PC-3 (cell line): ENCODE measurements at places on chromosomes 12 and 14.

DNA sequence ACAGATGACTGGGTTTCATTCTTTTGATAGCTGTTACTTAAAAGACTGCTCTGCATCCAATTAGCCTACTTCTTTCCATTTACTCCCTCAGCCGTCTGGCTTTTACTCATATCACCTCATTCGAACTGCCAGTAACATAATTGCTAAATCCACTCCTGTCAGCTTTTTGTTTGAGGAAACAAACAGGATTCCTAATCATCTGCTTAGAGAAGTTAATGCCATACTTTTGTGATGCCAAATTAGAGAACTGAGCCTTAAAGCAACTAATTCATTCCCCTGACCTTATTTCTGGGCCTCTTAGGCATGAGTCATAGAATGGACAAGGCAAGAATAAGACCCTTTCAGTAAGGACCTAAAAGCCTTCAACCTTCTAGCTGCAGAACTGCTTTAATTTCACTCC lies 2.9 kb downstream of the OXA1L start:
- DNase-seq = no peak

- DNase-seq = no peak
Observed at GRCh38 chr12:116385486-116386217, 108.2 kb upstream of the MED13L start.

DNA sequence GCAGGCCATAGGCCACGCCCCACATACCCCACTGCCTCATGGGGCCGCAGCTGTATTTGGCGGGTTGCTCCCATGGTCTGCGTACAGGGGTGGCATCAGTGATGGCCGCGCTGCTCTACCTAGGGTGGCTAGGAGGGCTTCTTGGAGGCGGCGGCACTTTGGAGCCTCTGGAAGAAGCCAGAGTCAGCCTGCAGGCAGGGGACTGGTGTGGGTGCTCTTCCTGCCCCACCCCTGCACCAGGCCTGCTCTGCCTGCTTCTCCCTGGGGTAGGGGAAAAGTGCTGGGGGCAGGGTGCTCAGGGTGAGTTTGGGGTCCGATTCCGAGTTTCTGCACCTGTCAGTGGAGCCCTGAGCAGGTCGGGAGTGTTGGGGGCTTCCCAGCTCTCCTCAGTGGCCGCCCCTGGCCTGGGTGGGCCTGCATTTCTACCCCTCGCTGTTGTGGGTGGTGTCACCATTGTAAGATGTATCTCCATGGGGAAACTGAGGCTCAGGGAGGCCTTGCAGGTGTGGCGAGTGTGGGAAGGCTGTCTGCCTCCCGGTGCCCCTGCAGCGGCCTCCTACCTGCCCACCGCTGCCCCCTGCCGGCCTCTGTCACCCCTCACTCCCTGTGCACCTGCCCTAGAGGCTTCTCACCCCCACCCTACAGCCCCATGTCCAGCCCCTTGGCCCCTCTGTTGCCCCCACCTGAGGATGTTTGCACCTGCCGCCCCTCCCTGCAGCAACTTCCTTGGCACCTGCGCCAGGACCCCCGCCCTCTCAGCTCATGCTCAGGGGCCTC lies 5.5 kb downstream of the CEP170B start:
- DNase-seq = peak; percentile 20

DNA sequence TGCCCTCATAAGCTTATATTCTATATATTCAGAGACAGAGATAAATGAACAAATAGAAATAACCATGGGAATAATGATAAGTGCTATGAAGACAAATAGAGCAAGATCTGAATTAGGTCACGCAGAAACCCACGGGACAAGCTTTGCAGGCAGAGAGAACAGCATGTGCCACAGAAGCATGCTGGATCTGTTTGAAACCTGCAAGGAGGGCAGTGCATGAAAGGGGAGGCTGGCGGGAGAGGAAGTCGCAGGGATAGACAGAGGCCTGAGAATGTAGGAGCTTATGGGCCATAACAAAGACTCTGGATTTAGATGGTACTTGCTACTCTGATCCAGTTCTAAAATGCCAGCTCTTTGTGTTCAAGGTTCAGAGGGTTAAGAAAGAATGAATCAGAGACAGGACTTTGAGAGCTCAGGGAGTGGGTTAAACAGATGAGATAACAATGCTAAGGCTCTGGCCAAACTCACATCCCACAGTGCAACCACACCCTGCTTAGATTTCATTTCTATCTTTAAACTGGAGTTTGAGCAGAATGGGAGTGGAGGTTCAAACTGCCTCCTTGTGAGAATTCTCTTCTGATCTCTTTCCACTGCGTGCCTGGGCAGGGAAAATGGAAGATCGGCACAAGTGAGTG lies 49.2 kb upstream of the PPP1R12A start:
- peak; percentile 70 for DNase-seq

GRCh38 chr12:131592972-131593371 lies 117.9 kb upstream of the SFSWAP start:
- no peak for DNase-seq

GRCh38 chr12:126067626-126068329 lies 1002.5 kb downstream of the AACS start:
- no peak for DNase-seq

DNA sequence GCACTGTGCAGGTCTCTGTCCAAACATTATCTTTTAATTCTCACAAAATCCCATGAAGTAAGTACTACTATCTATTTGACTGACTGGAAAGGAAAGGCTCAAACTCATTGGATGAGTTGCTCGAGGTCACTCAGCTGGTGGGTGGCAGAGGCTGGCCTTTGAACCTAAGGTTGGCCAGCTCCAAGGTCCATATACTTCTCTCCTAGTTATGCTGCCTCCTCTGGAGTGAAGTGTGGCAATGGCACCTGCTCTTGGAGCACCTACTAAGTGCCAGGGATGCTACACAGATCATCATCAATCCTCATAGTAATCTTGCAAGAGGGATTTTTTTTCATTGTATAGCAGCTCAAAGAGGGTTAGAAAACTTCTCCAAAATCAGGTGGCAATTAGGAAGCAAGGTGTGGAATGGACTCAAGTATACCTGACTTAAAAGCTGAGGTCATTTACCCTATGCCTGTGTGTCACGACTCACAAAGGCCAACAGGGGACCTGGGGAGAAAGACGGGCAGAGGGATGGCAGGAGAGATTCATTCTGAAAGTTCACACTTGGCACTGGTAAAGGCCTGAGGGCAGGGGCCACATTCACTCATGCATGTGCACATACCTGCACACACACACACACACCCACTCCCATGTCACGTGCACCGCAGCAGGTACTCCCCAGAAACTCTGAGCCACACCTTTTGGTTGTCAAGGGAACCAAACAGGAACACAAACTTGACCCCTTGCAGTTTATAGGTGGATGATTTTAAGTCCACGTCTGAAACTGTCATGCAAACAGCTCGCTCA lies 146.4 kb downstream of the FOXN3 start:
- no peak for DNase-seq

DNA sequence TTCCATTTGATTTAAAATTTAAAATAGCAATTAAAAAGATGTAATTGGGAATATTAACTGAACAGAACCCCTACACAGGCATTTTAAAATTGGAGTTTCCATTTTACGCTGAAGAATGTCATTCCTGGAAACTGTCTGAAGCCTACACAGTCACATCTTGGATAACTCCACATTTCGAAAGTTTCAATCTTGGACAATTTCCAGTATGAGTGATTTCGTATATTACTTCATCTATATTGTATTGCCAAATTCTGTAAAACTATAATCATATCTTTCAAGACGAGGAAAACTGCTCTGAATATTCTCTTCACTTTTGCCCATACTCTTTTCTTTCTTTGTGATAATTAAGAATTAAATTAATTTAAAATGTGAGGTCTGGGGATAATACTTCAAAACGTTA lies 194.2 kb upstream of the ABCD2 start:
- no peak for DNase-seq

DNA sequence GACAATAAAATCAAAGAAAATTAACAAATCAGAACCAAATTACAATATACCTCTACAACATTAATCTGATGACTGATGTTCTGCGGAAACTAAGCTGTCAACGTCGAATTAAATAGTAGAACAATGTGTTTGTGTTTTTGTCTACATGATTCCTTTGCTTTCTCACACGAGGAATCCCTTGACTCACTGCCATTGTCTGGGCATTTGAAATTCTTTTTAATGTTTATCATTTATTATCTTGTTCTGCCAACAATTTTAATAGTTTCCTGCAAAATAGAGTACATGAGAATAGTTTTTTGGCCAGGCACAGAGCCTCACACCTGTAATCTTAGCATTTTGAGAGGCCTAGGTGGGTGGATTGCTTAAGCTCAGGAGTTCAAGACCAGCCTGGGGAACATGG lies 76.6 kb upstream of the KRAS start:
- DNase-seq = no peak

DNA sequence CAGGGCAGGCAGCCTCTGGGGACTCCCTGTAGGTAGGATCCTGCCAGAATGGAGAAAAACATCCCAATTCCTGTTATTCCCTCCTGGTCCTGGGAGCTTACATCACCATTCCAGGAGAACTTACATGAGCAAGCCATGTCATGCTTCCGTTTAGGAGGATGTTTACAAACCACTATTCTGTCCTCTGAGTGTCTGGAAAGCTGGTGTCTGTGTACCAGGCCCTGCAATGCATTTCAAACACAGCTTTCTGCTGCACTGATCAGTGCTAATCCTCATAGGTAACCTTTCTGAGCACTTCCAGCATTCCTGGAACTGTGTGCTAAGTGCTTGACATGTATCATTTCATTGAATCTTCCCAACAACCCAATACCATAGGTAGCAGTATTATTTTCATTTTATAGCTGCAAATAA lies 19.8 kb upstream of the MAP1LC3B2 start:
- peak; percentile 72 for DNase-seq

DNA sequence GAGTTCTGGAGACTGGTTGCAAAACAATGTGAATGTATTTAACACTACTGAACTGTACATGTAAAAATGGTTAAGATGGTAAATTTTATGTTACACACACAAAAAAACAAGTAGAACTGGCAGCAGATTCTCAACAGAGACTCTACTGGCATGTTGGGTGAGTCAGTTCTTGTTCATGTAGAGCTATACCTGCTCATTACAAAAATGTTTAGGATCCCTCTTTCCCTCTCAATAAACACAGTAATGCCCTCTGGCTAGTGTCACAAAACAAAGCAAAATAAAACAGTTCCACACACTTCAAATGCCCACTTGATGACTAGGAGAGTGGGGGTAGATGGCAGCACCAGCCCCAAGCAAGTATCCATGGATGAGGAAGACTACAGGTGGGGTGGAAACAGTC lies 13.7 kb upstream of the ZNF740 start:
- DNase-seq = peak; percentile 66

- no peak for DNase-seq
Observed at GRCh38 chr12:77914081-77914488, 83.4 kb downstream of the NAV3 start.

GRCh38 chr14:31937730-31938346 lies 139.3 kb upstream of the ARHGAP5 start:
- peak; percentile 94 for DNase-seq

GRCh38 chr14:68536018-68536410 lies 256.9 kb downstream of the ZFP36L1 start:
- no peak for DNase-seq

GRCh38 chr14:63848890-63849289 lies 3.9 kb upstream of the SYNE2 start:
- DNase-seq = no peak

DNA sequence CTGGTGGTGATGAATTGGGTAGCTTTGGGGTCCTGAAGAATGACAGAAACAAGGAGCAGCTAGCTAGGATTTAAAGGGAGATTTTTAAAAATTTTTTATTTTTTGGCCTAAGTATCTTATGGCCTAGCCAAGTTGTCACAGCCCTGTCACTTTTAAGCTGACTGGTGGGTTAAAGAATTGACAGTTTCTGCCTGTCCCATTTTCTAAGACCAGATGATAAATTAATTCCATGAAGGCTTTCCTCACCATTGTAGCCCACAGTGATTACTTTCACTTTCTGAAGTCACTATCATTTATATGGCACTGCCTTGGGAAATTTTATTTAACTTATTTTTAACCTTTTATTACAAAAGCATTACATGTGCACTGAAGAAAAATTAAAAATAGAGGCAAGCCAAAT lies 43.2 kb downstream of the BICDL1 start:
- DNase-seq = no peak

DNA sequence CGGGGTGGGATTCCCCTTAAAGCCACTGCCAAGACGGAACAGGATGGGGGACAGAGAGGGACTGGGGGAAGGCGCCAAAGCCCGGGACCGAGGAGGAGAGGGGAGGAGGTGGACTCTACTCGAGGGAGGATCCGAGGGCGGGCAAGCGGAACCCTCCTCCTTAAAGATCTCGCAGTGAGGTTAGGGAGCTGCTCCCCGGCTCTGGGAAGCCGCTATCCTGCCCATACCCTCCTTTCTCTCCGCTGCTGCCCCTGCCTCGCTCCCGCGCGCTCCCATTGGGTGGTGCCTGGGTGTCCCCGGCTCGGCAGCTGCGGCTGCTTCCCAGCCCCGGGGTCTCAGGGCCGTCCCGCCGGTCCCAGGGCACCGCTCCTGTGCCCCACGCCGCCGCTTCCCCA lies 16.4 kb downstream of the KRT18 start:
- no peak for DNase-seq

DNA sequence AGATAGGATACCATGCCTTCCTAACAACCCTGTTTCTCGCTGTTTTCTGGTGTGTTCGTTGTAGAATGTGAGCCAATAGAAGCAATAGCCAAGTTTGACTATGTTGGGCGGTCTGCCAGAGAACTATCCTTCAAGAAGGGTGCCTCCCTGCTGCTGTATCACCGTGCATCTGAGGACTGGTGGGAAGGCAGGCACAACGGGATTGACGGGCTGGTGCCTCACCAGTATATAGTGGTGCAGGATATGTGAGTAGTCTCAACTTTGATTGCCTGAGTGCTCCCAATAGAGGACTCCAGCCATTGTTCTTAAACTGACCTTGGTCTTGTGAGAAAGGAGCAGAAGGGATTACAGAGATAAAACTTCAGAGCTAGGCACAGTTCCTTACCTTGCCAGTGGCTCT lies 96.2 kb downstream of the KICS2 start:
- DNase-seq = no peak

DNA sequence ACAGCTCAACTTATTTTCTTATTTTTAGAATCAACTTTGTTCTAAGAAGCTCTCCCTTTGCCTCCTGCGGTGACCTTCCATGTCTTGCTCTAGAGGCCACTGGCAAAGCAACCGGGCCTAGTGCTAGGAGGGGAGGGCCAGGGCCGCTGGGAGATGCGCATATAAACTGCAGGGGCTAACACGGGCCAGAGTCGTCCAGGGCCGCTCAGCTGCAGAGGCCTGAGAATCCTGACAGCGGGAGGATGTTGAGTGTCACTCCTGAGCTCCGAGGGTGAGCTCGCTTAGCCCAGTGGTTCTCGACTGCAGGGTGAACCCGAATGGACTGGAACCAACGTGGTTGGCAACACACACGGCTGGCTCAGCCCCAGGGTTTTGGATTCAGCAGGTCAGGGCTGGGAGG lies 6.5 kb upstream of the PIWIL1 start:
- DNase-seq = no peak

GRCh38 chr12:98840325-98840724 lies 195.2 kb downstream of the APAF1 start:
- DNase-seq = no peak

- DNase-seq = no peak
Observed at GRCh38 chr14:100073576-100074430, 8.6 kb downstream of the EVL start.
